ENCODE measurements at places on chromosomes 16 and 17.

GRCh38 chr16:28499854-28500253 is 5.4 kb downstream of the APOBR start:
- DNase-seq, result no peak

- no peak for DNase-seq
These were observed 85.4 kb upstream of the CBX4 start for GRCh38 chr17:79924639-79924976.

DNA sequence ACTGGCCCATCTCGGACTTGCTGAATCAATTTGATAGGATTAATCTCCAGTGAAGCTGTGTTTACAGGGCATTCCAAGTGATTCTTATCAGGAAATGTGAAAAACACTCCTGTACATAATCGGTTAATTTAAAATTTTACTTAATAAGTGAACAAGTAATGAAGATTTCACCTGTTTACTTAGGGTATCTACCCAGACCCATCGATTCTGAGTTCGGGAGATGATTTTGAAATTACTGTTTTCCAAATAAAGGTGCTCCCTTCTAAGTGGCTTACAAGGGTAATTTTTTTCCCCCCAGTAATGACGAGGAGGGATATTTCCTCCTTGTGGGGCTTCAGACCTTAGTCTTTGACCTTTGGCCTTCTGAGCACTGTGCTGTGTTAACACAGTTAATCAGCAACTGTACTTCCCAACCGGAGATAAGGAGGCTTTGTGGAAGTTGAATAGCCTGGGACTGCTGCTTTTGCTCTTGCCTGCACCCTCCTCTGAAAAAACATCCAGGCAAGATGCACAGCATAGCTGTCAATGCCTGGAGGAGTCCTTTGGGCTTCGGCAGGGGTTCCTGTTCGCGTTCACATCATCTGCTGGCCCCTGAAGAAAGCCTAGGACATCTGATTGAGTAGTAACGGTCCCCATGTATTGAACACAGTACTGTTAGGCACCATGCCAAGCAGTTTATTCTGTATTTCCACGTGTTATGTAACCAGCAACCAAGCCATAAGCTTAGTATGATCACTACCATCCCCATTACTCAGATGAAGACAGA is 1.8 kb downstream of the FAHD1 start:
- DNase-seq, result no peak

DNA sequence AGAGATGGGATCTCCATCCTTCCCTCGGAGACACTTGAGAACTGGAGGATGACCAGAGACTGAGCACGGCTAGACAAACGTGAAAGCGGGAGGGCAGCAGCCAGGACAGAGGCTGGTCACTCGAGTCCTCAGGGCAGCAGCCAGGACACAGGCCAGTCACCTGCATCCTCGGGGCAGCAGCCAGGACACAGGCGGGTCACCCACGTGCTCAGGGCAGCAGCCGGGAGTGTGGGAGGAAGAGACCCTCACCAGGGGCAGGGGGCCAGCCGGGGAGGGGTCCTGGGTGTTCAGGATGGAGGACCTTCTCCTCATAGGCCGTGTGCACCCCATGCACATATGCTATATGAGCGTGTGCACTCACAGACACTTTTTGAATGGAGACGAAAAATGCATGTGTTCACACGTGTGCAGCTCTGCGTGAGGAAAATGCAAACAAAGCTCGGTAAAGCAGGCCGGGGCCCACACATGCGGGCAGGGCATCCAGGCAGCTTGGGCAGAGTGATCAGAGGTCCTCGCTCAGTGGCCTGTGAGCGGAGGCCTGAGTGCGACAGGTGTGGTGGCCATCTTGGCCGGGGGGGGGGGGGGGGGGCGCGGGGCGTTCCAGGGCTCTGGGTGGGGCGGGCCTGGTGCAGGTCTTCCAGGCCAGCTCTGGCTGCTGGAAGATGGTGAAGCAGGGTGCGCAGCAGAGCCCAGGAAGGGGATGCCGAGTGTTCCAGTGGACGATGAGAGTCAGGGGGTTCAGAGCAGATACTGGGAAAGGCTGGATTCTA is 26.7 kb downstream of the ZNF469 start:
- DNase-seq, result no peak

DNA sequence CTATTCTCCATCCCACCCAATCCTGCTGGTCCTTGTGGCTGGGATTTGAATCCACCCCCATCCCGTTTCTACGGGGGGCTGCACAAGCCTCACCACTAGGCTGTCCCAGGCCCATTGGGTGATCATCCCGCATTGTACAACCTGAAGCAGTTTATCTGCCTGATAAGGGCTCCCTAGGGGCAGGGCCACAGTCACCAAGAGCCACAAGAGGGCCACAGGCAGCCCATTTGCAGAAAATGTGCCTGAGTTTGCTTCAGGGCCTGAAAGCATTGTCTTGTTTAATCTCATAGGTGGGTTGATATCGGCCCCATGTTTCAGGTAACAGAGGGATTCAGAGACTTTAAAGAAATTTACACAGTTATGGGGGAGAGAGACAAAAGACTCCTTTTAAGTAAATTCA is 245.0 kb downstream of the CPPED1 start:
- DNase-seq, result no peak

- DNase-seq, result peak; percentile 16
These were observed 414 bp downstream of the NARF start for GRCh38 chr17:82458885-82459424.

GRCh38 chr17:17172990-17173389 is 33.1 kb downstream of the PLD6 start:
- DNase-seq, result no peak

DNA sequence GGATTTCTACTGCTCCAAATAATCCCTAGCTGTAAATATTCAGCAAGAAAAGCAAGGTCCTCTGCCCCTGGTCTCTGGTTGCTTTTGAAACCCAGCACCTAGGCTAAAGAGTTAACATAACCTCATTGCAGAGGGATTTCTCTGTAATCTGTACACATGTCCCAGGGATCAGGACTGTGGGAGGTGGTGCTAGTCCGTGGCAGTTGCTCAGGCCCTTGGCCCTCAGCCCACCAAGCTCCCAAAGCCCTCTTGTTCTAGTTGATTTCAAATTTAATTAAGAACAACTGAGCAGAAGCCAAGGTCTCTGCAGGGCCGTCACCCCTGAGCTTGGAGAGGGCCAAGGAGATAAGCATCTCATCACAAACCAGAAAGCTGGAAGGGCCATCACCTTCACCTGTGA is 181.1 kb downstream of the SOX9 start:
- no peak for DNase-seq

GRCh38 chr17:45218895-45219661 is 2.6 kb upstream of the FMNL1 start:
- peak; percentile 73 for DNase-seq

- no peak for DNase-seq
These were observed 24.2 kb downstream of the IGSF6 start for GRCh38 chr16:21628121-21628726.

DNA sequence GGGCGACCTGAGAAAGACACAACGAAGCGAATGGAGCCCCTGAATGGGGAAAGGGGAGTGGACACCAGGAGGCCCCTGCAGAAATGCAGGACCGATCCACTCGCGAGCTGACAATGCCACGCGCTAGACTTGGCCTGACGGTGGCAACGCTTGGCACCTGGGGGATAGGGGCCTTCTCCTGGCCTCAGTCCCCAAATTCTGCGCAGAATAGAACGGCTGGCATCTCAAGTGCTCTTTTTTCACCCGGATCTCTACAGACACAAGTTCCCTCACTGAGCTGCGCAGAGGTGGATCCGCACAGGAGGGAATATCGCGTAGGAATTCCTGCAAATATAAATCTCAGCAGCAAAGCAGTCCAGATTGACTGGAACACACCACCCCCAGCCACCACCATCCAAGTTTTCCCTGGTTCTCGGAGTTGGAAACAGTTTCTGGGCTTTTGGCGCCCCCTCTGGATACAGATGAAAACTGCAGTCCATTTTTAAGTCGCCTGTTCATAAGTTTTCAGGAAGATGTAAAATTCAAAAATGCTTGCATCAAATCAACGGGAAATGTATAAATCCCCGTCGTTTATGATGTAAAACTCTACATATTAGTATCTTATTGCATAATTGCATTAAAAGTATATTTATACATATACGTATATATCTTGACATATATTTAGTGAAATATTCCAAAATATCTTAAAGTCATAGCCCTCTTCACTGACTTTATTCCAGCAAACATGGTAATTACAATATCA is 2.3 kb upstream of the SOX9 start:
- DNase-seq, result no peak

All from activated T-helper 1 cell treated with anti-CD3 and anti-CD28 coated beads, Interleukin-12 subunit alpha, Interleukin-12 subunit beta, Interleukin-2, Interleukin-4 antibody, amounts not matched to agents 30 ng/mL and 10 ng/mL and 1 ng/mL, durations not matched to agents 14 hours and 24 hours and 36 hours (primary cell).